A549 treated with GW870086 at 1 μM for 4 hours (cell line): ENCODE measurements at places on chromosomes 11 and 22. TPM values are rescaled to one million over a fixed set of nuclear protein-coding genes. Genes with fewer than 3 reads are reported as not detected.

Gene GRM5
- not detected in 5 replicates for total RNA-seq

Gene CECR2
- total RNA-seq = 0.05 to 0.14 TPM (median 0.08 TPM) in 5 replicates

Gene BDNF
- total RNA-seq = 4.6 to 7.8 TPM (median 6.3 TPM) in 5 replicates

Gene SNU13
- 94.1 to 221 TPM (median 182 TPM) in 5 replicates for total RNA-seq

Gene RAC2
- 0.14 to 0.43 TPM (median 0.22 TPM) in 4 of 5 replicates, not detected in the other for total RNA-seq
